GM23248 (cell line): ENCODE measurements at places on chromosomes 7 and 10.
A peak's percentile ranks its signal among the peaks of the same experiment; 100 is the strongest.

DNA sequence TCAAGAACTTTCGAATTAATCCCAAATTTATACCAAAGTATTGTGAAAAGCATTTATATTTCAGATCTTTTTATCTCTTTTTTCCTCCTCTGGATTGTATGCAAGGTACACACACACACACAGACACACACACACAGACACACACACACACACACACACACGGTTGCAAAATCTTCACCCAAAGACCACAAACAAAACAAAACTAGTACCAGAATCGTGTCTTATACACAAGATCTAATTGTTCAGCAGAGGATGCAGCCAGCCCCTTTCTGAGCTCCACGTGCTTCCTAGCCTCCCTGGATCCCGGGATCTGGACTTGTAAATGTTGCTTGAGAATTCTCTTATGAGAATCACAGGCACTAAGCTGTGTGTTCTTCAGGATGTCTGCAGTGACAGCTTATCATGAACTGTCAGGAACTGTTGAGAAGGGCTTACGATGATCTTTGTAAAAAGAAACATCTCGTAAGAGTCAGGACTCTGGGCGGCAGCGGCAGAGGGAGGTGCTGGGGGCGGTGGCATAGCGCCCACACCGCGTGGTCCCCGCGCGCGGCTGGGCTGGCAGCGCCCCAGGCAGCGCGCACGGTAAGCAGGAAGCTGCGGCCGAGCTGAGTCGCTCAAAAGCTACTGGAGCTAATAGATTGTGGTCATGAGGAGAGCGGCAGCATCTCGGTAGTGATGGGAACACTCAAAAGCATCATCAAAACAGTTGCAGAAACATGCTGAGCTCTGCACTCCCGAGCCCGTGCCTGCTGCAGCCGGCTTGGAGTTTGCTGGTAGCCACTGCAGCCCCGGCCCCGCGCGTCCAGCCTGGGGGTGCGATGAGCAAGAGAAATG, 277.6 kb downstream of the GATA3 start:
- DNase-seq, result peak; percentile 54

DNA sequence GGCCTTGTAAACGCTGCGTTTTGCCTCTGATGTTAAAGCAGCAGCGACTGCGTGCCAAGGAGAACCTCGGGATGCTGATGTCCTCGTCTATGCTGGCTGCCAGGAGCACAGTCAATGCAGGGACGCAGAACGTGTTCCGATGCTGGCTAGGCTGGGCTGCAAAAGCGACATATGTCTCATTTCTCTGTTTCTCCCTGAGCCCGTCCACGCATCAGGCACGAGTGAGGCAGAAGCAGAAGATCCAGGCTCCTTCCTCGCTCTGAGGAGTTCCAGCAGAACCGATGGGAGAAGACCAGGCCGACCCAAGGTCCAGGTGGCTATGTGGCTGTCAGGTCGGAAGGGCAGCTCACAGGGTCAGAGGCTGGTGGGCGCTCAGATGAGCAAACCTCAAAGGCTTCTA, 3.7 kb upstream of the FOXL3 start:
- DNase-seq, result no peak

DNA sequence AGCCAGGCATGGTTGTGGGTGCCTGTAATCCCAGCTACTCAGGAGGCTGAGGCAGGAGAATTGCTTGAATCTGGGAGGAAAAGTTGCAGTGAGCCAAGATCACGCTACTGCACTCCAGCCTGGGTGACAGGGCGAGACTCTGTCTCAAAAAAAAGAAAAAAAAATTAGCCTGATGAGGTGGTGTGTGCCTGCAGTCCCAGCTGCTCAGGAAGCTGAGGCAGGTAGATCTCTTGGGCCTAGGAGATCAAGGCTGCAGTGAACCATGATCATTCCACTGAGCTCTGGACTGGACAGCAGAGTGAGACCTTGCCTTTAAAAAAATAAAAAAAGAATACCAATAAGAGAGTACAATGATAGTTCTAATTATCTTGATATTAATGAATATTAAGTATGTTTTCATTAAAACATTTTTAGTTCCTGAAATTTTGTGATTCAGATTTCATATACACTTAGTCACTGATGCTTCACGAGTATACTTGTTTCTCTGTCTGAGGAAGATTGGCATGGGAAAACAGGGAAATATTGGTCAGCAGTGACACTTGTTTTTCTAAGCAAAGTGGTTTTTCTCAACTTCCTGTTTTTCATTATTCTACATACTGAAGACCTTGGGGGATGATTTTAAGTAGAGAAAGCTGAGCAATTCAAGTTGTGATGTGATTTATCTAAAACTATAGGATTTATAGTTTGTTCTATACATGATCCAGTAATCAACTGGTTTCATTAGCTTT, 76.8 kb downstream of the ADK start:
- peak; percentile 78 for DNase-seq

GRCh38 chr10:68212721-68213352, 19.1 kb downstream of the ATOH7 start:
- peak; percentile 61 for DNase-seq

DNA sequence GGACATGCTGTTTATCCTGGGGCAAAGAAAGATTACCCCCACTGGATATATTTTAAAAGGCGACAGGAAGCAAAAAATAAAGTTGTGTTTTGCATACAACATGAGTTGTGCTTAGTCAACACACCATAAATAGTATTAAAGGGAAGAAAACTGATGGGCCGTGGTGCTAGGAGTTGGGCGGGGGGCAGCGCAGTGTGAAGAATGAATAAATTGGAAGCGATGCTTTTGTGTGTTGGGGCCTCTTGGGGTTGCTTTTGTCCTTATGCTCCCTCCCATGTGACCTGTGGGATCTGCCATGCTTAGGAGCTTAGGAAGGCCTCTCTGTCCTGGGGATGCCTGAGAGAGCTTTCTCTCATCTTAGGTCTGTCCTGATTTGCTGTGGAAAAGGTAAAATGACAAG, 35.0 kb upstream of the AGR3 start:
- DNase-seq, result no peak

- no peak for DNase-seq
Observed at GRCh38 chr7:138804618-138805017, 6.6 kb upstream of the ATP6V0A4 start.

- DNase-seq, result peak; percentile 77
Observed at GRCh38 chr10:51422311-51423120, 276.9 kb downstream of the CSTF2T start.

DNA sequence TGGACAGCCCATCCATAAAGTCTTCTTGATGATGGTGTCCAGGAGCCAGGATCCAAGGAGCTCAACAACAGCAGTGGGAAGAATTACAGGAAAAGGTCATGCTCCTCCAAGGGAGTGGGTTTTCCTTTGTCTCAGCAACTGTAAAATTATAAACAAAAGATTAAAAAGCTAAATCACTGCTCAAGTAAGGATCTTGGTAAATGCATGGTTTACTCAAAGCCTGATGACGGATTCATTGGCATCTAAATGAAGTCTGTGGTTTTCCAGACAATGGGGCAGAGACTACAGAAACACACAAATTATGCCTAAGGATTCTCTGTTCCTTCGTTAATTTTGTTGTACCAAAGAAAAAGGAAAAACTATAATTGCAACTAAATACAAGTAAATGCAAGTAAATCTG, 36.4 kb upstream of the DLX6 start:
- DNase-seq, result no peak

- peak; percentile 38 for DNase-seq
Observed at GRCh38 chr10:93313798-93314197, 168.3 kb downstream of the MYOF start.

GRCh38 chr7:82964150-82964882, 198.4 kb downstream of the PCLO start:
- DNase-seq, result no peak

DNA sequence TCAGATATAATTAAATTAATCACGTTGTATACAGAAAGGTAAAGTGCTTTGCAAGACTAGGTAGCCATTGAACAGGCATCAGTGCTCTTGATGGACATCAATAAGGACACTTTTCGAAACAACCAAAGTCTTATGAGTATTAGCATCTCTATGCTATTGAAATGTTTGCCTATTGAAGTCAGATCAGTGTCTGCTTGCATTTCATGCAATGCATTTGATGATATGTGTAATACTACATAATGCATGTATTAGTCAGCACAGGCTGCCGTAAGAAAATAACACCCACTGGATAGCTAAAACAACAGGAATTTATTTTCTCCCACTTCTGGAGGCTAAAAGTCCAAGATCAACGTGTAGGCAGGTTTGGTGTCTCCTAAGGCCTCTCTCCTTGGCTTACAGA, 209.3 kb upstream of the PLXDC2 start:
- peak; percentile 33 for DNase-seq

DNA sequence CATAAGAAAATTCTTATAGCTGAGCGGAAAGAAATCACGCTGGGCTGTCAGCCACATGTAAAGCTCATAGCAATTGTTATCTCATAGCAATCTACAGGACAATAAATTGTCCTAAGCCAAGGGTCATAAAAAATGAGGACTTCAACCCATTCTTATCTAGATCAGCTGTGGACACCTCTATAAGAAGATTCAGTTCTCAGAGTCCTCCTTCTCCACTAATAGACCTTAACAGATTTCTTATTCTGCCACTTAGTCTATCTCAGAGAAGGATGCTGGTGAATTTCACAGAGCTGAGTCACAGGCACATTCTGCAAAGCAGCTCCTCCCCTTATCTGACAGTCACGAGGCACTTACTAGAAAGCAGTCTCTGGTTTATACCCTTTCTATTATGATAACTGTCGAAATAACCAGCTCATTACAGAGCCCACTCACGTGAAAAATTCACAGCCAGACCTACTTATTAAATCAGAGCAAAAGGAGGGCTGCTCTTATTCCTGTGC, 185.3 kb upstream of the PCLO start:
- peak; percentile 79 for DNase-seq

DNA sequence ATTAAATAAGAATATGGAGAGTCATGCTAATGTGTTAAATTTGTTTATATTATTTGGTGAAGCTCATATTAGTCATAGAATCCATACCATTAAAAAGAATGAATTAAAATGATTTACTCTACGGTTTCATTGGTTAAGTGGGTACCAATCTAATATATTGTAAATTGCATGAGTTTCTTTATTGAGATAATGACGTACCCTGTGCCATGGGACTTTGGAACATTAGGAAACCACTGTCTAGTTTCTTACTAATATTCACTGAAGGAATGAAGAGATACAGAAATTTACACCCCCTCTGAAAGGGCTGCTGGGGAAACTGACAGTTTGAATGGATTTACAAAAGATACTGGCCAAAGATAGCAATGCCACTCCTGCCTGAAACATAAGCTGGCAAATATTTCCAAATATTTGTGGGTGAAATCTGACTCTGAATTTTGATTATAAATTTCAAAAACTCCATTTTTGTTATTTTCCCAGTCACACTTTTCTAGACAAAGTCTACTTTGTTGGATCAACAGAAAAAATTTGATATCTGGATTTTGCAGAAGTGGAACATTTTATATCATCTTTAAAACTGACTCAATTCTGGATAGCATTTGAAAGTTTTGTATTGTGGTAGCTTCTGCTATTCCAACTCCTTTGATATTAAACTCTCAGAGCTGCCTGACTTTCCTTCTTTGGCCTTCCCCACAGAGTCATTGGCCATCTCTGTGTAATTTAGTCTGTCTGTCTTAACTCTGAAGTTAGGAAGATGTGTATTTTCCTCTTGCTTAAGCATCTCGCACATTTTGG, 22.3 kb downstream of the MDFIC start:
- DNase-seq, result peak; percentile 23

- DNase-seq, result no peak
Observed at GRCh38 chr7:1848013-1848640, 178.1 kb downstream of the ELFN1 start.

GRCh38 chr10:35368485-35369048, 32.3 kb downstream of the CCNY start:
- DNase-seq, result no peak

DNA sequence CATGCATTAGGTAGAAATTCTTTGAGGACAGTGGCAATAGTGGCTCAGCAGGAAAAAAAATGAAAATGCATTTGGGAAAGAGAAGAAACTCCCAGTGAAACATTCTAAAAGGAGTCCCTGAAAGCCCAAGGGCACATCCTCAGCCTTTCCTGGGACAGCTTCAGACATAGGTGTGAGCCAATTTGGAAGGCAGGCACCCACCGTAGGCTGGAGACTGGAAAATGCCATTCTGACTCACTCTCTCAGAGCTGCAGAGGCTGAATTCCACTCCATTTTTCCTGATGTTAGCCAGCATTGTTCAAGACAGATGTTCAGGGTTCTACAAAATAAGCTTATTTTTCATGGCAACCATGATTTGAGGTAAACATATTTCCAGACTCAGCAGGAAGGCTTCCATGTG, 379.0 kb upstream of the FZD8 start:
- peak; percentile 58 for DNase-seq

DNA sequence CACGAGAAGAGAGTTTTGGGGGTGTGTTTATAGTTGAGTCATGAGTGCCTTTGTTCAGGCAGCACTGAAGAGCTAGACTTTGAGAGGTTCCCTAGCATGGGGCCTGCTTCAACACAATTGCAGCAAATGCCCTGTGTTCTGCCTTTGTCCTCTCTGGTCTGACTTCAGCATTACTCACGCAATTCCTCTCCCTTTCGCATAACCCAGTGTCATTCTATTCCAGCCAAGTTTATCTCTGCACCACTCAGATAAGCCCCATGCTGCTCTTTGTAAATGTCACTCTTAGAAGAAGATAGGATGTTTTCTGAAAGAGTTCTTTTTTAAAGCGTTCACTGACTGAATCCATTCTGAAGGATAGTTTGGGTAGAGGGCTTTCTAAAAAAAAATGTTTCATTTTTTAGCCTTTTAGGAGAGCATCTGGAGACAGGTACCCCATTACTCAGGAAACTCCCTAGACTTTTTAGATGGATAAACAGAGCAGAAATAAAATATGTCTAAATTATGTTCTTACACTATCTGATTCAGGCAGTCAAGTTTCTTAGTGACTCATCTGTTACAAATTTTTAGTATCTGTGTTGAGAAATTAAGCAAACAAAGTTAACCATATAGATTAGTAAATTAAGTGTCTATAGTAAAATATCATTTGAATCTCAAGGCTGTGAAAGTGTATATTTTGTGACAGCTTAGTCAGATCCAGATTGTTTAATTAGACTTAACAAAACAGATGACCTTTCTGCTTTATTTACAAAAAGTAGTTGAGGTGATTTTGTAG, 318.5 kb downstream of the GPR158 start:
- DNase-seq, result peak; percentile 29

DNA sequence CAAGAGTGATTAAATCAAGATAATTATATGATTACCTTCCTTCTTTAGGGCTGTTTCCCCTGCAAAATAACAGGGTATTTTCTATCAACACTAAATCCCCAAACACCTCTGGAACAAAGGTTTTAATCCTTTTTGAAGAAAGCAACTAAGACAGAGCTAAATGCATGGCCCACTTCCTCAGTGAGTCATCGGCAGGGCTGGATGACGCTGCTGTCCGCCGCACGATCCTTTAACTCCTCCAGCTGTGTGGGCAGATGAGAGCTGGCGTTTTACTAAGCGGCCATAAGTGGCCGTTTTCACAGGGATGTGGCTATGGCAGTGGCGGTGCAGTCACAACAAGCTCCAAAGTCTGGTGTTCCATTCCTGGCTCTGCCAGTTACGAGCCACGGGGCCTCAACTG, 76.0 kb upstream of the C1QL3 start:
- peak; percentile 12 for DNase-seq

- peak; percentile 95 for DNase-seq
Observed at GRCh38 chr7:23246555-23246954, at the start of gene GPNMB. Gene GPNMB, plus strand, starts transcription at chr7:23246775. Its CDS starts 83 bp downstream, at chr7:23246858.
